Sciatic nerve (tissue), 2 donors: ENCODE measurements at places on chromosomes 2 and 18. TPM values are rescaled to one million over a fixed set of nuclear protein-coding genes. Genes with fewer than 3 reads are reported as not detected.

GRCh38 chr2:20223407-20224163, 1.3 kb downstream of the SDC1 start:
- DNase-seq = peak; percentile 64

DNA sequence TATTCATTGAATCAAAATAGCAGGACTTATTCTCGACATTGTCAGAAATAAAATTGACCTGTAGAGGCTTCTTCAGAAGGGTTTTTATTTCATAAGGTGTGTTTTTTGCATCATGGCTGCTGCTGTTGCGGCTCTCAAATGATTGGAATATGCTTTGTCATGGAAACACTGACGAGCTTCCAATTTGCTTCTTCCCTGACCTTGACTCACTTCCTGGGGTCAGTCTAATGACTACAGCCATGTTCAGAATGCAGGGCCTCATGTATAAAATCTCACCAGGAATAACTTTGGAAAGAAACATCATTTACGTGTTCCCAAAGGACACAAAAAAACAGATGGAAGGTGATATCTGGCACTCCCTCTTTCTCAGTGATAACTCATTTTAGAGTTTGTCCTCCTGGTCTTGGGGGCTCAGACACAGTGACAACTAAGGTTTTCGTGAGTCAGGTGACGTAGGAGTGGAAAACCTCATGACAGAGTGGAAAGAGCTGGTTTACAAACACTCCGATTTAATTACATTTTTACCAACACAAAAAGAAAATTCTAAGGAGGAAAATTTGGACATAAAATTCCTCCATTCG, 467.0 kb upstream of the RAB12 start:
- DNase-seq = no peak

GRCh38 chr2:46683541-46683940, 204.2 kb downstream of the TMEM247 start:
- no peak for DNase-seq

DNA sequence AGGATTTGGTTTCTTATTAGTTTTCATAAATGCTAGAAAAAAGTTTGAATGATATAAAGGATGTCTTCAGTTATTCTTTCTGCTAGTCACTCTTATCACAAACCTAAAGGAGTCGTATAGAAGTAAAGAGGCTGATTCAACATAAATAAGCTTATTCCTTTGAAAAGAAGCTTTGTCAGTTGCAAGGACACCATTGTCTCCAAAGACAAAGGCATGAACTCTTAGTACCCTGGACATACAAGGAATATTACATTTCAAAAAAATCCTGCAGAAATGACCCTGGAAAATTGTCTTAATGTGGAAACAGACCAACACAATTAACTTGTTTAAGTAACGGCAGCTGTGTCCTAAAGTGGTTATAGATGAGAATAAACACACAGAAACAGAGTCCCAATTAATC, 528.0 kb downstream of the CPS1 start:
- no peak for DNase-seq

ABHD1 gene
- total RNA-seq = 3.6 TPM

- no peak for DNase-seq
These were observed 1.5 kb downstream of the DNAJB2 start for GRCh38 chr2:219280651-219281050.

DNA sequence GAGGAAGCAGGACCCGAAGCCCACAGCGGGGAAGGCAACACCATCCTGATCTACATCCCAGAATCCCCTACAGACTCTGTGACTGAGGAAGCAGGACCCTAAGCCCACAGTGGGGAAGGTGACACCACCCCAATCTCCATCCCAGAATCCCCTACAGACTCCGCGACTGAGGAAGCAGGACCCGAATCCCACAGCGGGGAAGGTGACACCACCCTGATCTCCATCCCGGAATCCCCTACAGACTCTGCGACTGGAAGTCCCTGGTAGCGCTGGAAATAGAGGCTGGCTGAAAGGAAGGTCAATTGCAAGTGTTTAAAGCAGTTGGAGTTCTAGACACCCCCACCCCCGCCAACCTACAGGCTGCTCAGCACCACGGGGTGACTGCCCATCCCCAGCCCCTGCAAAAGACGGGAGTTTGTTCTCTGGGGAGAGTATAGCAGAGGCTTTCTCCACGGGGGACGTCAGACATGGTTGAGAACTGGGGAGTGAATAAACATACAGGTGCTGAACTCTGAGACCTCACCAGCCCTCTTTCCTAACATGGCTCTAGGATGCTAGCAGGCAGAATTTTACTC, 21.0 kb downstream of the CIB4 start:
- peak; percentile 19 for DNase-seq
